Caudate nucleus (tissue), 63 donors: ENCODE measurements at places on chromosomes 2 and 18.

GRCh38 chr18:31795747-31796146 is 35.1 kb upstream of the SLC25A52 start:
- no peak for DNase-seq

DNA sequence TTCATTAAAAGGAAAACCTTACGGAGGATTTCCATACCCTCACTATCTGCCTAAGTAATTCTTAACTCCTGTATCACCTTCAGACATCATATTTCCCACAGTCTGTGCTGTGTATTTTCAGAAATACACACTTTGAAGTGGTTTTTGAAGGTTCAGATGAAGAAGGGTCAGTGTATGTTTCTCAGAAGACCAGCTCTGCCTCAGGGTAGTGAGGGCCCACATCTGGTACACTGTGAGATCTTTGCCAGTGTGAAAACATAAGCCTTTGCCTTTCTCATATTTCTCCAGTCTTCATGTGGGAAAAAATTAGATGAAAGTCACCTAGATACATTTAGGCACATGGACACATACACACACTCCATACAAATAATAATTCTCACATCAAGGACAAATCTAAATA is 408.4 kb downstream of the RIT2 start:
- no peak for DNase-seq

GRCh38 chr2:29632018-29632417 is 289.4 kb downstream of the ALK start:
- no peak for DNase-seq

DNA sequence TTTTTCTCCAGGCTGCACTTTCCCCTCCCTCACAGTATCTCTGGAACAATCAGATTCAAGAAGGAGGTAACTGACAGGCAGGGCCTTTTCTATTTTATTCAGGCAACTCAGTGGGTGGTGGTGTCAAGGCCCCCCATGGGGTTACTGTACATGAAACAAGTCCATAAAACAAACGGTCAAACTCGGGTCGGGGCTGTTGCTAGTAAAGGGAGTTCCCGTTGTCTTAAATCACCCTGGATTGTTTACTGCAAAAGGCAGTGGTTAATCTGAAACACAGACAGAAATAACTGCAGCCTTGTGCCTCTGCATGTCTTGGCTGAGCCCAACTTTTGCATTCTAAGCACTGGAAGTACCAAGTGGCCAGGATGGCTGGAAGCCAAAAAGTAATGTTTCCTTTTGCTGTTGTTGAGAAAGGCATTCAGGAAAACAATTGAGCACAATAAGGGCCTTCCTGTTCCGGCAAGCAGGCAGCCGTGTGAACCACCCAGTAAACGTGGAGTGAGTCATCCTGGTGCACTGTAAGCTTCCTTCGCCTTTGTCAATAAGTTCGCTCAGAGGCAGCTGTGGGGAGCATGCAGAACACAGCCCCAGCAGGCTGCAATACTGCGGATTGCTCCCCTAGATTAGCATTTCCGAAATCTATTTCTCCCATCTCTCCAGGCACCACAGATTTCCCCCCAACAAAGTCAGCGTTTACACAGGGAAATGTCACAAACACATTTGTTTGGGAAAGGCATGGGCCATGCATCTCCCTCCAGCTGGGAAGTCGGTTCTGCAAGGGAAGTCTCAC is 149.6 kb downstream of the IRS1 start:
- DNase-seq, result no peak

DNA sequence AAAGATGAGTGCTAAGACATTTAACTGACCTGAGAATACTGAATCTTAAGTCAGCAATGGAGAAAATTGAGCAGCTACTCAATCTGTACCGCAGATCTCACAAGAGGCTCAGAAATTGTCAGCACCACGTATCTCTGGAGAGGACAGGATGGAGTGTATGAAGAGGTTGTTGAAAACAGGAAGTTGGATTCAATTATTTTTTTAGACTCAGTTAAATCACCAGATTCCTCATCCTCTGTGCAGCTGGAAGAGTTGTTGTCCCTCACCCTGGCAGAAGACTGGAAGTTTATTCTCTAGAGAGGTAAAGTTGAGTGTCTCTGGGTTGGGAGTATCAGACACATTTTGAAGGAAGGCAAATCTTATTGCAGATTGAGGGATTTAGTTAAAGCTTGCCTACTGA is 114.9 kb upstream of the NT5C1B start:
- no peak for DNase-seq

DNA sequence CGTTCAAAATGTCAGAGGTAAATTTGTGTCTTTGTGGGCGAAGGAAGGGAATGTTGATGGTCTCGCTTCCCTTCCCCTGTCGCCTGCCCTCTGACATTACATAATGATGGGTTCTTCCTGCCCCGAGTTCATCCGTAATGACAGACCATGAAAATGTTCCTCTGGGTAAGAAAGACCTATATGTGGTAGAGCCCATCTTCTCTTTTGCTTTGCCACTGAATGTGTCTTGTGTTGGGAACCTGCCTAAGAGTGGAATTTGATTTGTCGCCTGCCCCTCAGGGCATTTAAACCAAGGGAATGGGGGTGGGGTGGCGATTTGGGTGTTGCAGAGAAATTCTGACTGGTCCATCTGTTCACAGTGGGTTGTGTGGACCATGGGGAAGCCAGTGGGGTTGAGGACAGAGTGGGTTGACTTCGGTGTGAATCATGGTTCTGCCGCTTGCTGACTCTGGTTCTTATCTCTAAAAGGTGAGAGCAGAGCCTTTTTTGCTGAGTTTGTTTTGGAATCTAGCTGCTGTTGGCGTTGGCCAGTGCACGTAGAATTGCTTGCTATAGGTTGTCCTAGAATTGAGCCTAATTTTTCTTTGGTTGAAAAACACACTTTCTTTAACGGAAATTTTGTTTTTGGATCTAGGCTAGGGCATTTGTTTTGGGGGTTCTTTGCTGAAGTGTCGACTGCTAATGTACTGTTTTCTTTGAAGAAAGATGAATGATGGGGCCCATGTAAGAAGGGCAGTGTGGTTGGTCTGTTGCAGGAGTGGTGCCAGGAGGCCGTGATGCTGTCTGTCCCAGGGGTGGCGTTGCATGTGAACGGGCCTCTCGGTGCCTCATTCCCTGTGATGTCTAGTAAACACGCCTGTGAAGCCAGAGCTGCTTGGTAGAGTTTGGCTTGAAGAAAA is 1.3 kb downstream of the INPP4A start:
- no peak for DNase-seq

DNA sequence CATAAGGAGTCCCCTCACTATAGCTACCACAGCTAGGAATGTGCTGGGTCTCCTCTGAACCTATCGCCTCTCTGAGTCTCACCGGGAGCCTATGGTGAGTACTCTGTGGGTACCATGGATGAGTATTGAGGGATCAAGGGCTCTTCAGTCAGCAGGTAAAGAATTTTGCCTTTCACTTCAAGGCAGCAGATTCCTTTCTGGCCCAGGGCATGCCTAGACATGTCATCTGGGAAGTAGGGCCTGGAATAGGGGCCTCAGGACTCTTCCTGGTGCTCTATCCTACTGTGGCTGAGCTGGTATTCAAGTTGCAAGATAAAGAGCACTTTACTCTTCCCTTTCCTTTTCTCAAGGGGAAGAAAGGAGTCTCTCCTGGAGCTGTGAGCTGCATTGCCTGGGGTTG is 85.6 kb upstream of the LHCGR start:
- no peak for DNase-seq

DNA sequence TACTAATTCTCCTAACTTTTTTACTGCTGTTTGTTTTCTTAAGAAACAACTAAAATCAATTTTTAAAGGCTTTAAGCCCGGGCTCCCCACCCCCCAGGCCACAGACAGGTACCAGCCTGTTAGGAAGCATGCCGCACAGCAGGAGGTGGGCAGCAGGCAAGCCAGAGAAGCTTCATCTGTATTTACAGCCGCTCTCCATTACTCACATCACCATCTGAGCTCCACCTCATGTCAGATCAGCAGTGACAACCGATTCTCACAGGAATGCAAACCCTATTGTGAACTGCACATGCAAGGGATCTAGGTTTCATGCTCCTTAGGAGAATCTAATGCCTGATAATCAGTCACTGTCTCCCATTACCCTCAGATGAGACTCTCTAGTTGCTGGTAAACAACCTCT is 517.0 kb downstream of the NRXN1 start:
- no peak for DNase-seq

- DNase-seq, result no peak
Observed at GRCh38 chr2:54459037-54459441, 2.9 kb downstream of the SPTBN1 start.

DNA sequence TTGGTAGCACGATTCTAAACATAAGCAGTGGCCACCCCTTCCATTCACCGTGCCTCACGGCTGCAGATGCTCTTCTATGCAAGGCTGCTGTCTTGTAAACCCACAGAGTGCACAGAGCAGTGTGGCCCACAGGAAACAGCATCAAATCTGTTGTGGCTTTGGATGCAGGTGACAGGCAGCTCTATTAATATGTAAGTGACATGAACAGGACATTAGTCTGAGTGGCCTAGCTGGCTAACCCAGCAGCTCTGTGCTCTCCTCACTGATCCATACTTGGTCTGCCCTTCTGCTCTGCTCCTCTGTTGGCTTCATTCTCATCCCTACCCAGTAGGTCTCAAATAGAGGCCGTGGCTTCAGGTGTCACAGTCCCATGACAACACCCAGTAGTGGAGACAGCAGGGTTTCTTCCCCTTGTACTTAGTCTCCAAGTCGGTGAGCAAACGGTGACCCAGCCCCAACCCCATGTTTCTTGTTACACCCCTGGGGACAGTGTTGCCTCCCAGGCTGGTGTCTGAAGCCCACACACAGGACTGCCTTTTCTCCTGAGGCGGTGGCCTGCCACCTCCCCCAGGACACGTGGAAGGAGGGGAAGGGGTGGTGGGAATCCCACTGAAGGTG is 5.8 kb downstream of the SH3RF3 start:
- no peak for DNase-seq

DNA sequence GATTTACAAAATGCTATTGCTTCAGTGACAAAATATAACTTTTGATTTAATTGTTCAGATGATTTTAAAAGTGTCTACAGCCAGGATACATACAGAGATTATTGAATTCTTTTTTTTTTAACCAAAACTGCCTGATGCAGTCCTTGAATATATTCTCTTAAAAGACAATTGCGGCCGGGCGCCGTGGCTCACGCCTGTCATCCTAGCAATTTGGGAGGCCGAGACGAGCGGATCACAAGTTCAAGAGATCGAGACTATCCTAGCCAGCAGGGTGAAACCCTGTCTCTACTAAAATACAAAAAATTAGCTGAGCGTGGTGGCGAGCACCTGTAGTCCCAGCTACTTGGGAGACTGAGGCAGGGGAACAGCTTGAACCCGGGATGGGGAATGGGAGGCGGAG is 497.0 kb upstream of the FSIP2 start:
- DNase-seq, result no peak

DNA sequence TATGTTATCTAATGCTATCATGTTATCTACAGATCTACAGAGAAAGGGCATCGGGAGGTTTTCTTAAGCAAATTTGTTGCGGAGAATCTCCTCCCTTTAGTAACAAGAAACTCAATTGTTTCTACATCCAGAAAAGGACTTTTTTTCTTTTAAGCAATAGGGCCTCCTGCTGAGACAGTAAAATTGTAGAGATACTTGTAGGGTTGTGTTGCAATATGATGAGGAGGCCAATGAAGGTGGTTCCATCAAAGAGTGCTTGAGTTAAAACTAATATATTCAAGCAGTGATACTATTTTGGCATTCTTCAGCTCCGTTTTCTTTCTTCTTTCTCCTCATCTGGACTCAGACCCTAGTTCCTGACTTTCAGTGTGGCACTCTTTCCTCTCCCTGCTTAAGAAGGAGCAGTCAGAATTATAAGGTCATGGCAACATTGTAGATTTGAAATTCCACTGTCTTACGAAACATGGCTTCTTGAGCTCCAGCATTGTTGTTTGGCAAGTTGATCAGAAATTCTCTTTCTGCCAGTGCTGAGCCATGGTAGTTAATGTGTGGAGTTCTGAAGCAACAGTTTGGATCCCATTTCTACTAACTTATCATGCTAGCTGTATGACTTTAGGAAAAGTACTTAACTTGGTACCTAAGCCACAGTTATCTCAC is 202.0 kb upstream of the SLC14A2 start:
- DNase-seq, result no peak

GRCh38 chr2:4465671-4466070 is 762.3 kb downstream of the DCDC2C start:
- DNase-seq, result no peak

DNA sequence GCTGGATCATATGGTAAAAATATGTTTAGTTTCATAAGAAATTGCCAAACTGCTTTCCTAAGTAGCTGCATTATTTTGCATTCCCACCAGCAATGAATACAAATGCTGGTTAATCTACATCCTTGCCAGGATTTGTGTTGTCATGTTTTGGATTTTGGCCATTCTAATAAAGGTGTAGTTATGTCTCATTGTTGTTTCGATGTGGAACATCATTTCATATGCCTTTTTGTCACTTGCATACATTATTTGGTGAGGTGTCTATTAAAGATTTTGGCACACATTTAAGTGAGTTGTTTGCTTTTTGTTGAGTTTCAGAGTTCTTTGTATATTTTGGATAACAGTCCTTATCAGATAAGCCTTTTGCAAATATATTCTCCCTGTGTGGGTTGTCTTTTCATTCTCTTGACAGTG is 299.2 kb upstream of the TFPI start:
- DNase-seq, result no peak

- no peak for DNase-seq
Observed at GRCh38 chr2:50397992-50398765, 633.8 kb downstream of the NRXN1 start.

- DNase-seq, result peak; percentile 72
Observed at GRCh38 chr2:203327901-203328759, at the start of gene ABI2. TSS of gene ABI2 (plus strand) at chr2:203328394. CDS start at chr2:203328515, 121 bp downstream.

DNA sequence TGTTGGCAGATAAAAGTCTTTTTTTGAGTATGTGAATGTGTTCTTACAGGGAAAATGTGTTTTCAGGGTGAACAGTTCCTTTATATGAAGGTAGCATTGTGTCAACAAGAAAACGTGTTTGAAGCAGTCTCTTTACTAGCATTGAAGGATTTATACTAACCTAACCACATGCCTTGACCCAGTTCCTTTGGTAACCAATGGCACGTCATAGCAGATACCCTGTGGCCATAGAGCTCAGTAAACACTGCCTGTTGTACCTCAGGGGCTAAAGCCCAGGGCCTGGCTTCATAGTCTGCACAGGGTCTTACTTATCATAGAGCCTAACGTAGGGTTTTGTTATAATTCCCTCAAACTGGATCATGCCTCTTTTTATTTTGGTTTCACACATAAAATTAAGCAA is 32.1 kb upstream of the NFU1 start:
- DNase-seq, result no peak
